NCI-H1105 (cell line): ENCODE measurements at places on chromosomes 13 and 19.

DNA sequence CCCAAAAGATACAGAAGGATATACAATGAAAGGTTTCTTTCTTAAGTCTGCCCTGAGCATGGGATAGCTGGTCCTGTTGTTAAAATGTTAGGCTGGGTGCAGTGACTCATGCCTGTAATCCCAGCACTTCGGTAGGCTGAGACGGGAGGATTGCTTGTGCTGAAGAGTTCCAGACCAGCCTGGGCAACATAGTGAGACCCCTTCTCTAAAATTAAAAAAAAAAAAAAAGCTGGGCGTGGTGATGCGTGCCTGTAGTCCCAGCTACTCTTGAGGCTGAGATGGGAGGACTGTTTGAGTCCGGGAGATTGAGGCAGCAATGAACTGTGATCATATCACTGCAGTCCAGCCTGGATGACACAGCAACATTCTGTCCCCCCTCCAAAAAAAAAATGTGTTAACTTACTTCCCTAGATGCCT lies 52.5 kb upstream of the SHKBP1 start:
- no peak for DNase-seq

DNA sequence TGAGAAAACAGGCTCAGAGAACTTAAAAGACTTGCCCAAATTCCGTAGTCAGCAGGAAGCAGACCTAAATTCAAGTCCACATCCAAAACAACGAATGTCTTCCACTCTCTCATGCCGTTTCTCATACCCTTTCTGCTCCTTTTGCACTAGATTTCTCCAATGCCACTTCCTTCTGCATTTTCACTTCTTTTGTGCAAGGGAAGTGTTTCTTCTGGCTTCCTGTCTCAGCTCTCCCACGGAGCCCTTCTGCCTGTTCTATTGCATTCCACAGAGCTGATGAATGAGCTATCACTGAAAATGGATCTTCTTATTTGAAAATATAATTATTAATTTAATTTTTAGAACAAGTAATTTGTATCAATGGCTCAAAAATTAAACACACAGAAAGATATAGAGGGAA lies 56.1 kb upstream of the STK24 start:
- DNase-seq = no peak

GRCh38 chr13:105573136-105573535 lies 962.3 kb downstream of the EFNB2 start:
- DNase-seq = no peak

DNA sequence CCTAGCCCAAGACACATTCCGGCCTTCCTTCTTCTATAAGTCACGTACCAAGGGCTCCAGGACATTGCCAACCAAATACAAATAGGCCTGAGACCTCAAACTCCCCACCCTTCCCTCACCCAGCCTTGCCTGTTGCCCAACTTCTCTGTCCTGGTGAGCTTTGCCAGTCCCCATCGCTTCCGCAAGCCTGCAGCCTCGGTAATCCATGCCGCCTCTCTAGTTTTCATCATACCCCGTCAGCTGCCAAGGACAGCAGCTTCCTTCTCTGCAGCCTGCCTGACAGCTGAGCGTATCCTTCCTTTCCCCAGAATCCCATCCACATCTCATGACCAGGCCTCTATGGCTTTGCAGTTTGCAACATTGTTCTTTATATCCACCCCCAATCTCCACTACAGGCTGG lies 36.6 kb upstream of the POMP start:
- no peak for DNase-seq

DNA sequence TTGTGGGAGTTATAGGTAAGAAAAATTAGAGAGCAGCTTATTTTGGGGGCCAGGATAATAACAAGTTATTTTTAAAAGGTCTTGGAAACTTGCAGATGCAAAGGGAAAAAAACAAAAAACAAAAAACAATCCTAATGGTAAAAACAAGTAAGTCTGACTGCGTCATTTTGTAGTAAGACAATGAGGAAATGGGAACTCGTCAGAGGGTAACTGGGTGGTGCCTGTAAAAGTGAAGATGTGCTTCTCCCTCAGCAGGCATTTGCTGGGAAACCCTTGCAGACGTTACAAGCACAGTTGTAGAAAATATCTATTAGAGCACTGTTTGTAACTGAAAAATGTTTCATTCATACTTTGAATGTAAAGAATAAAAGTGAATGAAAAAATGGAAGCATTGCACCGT lies 2.2 kb upstream of the TNFSF13B start:
- DNase-seq = no peak

DNA sequence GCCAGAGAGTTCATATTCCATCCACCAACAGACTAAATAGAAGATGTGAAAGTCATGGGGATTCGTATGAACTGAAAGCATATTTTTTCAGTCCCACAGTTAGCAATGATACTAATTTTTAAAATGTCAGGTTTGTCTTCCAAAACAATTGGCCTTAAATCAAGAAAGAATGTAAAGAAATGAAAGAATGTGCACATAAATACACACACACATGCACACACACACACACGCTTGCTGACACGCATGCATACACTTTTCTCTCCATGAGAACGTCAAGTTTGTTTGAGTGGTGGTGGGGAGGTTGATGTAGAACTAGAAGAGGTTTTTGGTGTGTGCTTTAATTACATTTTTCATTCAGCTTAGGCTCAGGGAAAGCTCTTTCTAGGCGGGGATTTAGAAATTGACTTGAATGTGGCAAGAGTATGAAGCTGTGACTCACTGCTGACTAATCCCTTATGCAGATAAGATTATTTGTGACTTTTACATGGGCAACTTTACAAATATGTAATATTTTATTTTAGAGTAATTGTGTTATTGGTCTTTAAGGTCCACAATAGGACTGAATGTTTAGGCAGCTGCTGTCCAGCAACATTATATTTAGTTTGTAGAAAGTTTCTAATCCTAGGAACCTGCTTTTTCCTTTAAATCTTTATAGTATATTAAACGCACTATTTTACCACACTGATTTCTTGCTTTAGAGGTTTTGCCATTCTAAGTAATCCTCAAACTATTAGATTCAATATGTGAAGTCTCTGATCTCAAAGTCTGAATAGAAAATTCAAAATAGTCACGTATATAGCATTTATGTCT lies 18.8 kb downstream of the FLT1 start:
- no peak for DNase-seq

GRCh38 chr19:40174092-40174491 lies 17.1 kb upstream of the MAP3K10 start:
- DNase-seq = no peak

- DNase-seq = no peak
Measured at GRCh38 chr19:35870798-35871197, 2.4 kb downstream of the APLP1 start.

GRCh38 chr19:47381121-47381520 lies 32.0 kb downstream of the DHX34 start:
- no peak for DNase-seq

DNA sequence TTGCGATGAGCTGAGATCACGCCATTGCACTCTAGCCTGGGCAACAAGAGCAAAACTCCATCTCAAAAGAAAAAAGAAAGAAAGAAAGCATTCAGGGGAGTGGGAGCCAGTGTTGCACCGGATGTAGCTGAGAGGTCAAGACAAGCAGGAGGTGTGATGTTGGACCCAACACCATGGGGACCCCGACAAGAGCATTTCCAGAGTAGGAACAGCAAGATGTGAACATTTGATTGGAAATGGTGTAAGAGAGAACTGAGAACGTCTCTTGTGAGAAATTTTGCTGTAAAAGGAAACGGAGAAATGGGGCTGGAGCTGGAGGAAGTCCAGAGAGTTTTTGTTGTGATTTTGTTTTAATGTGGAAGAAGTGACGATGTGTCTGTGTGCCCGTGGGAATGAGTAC lies 15.8 kb upstream of the DPF1 start:
- no peak for DNase-seq

- DNase-seq = no peak
Measured at GRCh38 chr13:76622315-76623040, 263.7 kb downstream of the KCTD12 start.

DNA sequence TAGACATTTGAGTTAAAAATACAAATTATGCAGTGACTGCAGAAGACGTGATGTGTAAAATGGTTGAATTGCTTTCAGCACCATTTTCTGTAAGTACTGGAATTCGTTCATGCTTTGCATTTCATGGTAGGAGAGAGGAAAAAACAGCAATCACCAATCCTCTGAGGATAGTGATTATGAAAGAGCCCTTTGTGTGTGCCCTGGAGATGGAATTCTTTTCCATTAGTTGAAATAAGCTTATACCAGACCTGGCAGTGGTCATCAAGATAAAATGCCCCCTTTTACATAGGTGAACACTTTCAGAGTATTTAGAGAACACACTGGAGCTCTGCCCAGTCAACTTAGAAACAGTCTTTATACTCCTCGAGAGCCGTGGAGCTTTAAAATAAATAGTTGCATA lies 1.7 kb downstream of the CNMD start:
- DNase-seq = no peak

- no peak for DNase-seq
Measured at GRCh38 chr19:17135001-17135853, 59.6 kb downstream of the MYO9B start.

DNA sequence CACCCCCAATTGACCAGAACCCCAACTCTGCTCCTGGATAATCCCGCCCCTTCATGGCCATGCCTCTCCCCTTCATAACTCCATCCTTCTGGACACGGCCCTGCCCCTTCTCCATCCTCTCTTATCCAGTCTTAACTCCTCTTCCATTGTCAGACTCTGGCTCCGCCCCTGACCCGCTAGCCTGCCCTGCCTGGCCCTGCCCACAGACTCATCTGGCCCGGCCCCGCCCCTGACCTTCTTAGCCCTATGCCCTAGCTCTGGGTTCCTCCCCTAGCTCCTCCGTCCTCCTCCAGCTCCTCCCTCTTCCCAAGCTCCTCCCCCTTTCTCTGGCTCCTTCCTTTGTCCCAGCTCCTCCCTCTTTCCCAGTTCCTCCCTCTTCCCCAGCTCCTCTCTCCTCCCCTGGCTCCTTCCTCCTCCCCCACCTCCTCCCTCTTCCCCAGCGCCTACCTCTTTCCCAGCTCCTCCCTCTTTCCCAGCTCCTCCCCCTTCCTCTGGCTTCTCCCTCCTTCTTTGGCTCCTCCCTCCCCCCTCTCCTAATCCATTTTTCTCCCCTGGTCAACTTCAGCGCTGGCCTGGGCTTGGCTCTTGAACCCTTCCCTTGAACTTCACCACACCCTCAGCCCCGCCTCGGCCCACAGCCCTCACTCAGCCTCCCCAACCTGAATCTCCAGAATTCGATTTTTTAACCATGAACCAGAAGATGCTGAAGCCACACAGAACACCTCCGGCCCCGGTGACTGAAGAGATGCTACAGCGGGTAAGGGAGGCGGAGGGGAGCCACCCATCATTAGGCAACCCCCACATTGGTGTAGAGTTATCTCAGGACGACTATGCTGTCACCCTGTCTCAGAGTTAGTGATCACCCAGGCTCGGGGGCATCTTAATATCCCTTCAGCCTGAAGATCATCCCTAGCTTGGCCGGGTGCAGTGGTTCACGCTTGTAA lies 9.2 kb upstream of the ZNF358 start:
- no peak for DNase-seq

GRCh38 chr13:75493156-75493555 lies 11.2 kb upstream of the TBC1D4 start:
- DNase-seq = no peak

DNA sequence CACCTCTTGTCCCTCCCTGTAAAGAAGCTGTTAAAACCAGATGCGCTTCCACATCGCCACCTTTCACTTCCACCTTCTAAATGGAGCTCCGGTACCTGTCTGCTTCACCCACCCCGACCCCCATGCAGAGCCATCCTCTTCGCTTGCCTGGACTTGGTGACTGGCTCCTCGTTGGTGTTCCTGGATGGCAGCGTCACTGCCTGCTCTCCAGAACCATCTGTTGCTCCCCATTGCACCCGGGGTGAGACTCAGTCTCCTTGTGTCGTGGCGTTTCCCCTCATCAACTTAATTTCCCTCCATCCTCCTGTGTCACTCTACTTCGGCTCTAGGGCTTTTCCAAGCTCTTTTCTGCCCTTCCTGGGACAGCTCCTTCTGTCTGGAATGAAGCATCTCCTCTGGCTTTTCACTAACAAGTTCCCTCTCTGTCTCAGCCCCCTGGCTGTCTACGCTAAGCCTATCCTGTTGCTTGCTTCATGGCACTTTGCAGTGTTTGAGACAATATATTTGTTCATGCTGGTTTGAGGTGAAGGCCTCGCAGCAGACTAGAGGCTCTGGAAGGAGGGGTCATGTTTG lies 10.3 kb downstream of the CEBPG start:
- no peak for DNase-seq

GRCh38 chr19:29431332-29431731 lies 94.5 kb upstream of the VSTM2B start:
- no peak for DNase-seq

DNA sequence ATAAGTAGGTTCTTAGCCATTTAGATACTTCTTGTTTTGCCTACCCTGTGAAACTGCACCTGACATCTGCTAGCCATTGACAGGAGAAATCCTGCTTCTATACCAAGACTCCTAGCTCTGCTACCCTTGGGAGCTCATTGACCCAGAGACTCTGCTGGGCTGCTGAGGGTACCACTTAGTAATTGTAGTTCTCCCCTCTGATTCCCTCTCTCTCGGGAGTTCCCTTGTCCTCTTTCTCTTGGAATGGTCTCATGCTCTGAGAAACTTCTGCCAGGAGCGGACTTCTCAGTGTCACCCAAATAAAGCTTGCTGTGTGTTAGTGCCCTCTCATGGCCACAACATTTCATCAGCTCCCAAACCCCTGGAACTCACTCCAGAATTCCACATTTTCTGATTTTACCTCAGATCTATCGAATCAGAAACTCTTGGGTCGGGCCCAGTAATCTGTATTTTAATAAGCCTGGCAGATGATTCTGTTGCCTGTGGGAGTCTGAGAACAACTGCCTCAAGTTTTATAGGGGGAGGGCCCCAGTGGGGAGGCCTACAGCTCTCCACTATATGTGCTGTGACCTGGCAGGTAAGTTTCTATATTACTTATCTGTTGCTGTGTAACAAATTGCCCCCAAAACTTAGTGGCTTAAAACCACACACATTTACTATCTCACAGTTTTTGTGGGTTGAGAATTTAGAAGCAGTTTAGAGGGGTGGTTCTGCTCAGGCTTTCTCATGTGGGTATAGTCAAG lies 221.1 kb downstream of the TDRD3 start:
- DNase-seq = no peak

- no peak for DNase-seq
Measured at GRCh38 chr19:39038098-39038497, 5.7 kb upstream of the FBXO27 start.

DNA sequence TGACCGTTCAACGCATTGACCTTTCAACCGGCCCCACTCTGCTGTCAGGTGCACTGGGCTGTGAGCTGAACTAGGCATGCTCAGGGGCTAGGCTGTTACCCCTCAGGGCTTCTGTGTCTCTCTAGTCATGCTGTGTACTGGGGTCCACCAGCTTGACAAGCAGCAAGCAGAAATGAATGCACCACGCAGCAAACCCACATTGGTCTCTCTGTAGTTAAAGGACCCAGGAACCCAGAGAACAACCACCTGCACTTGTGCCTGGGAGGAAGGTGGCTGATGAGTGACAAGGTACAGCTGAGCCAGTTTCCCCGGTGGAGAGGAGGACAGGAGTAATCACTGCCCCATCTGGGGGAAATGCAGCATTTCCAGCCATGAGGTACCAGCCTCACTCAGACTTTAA lies 159.9 kb downstream of the USP12 start:
- no peak for DNase-seq

GRCh38 chr13:29474991-29475390 lies 120.5 kb downstream of the SLC7A1 start:
- no peak for DNase-seq

- DNase-seq = no peak
Measured at GRCh38 chr19:57058871-57059270, 60.9 kb upstream of the USP29 start.

GRCh38 chr13:34108410-34108809 lies 290.5 kb downstream of the RFC3 start:
- DNase-seq = no peak
